ENCODE measurements at places on chromosomes 5 and 9. TPM values are rescaled to one million over a fixed set of nuclear protein-coding genes. Genes with fewer than 3 reads are reported as not detected.

Gene IQGAP2
- total RNA-seq = 18.6 TPM

Gene CCDC183
- 9.0 TPM for total RNA-seq

Gene PCDHB11
- 0.23 TPM for total RNA-seq

Gene TICAM2
- not detected for total RNA-seq

Gene FBXO38
- 21.4 TPM for total RNA-seq

Gene FGF1
- not detected for total RNA-seq

Gene ZNF454
- not detected for total RNA-seq

Gene TAF11L13
- total RNA-seq = not detected

Gene ATP6V1G1
- 61.1 TPM for total RNA-seq

Gene S100Z
- total RNA-seq = not detected

Gene PCA3
- total RNA-seq = not detected

Gene STPG3
- not detected for total RNA-seq

Gene SPINK6
- total RNA-seq = not detected

Gene FAM114A2
- 3.9 TPM for total RNA-seq

Gene ROR2
- not detected for total RNA-seq

Gene SLC45A2
- not detected for total RNA-seq

Gene GARIN3
- not detected for total RNA-seq

Gene OLFML2A
- not detected for total RNA-seq

Gene PCDHA6
- not detected for total RNA-seq

Gene SH3TC2
- 19.9 TPM for total RNA-seq

Gene PRR16
- total RNA-seq = not detected

Gene HINT1
- total RNA-seq = 132 TPM

Gene GLRX
- 6.5 TPM for total RNA-seq

Gene NUDCD2
- total RNA-seq = 18.4 TPM

Gene AK8
- total RNA-seq = not detected

Gene ENHO
- total RNA-seq = 1.4 TPM

Gene GPR150
- not detected for total RNA-seq

Gene PFN3
- total RNA-seq = not detected
